DMS153 (cell line): ENCODE measurements at places on chromosomes 12 and 14.

- DNase-seq = no peak
These were observed 31.9 kb downstream of the FZD10 start for GRCh38 chr12:130194154-130194553.

GRCh38 chr14:70792939-70793338 is 16.4 kb downstream of the MAP3K9 start:
- no peak for DNase-seq

GRCh38 chr12:124913474-124914391 is 717 bp downstream of the UBC start:
- DNase-seq = no peak

- no peak for DNase-seq
These were observed 66.0 kb downstream of the BMP4 start for GRCh38 chr14:53890611-53891101.

- peak; percentile 78 for DNase-seq
These were observed 52.1 kb downstream of the KICS2 start for GRCh38 chr12:64170024-64170423.

DNA sequence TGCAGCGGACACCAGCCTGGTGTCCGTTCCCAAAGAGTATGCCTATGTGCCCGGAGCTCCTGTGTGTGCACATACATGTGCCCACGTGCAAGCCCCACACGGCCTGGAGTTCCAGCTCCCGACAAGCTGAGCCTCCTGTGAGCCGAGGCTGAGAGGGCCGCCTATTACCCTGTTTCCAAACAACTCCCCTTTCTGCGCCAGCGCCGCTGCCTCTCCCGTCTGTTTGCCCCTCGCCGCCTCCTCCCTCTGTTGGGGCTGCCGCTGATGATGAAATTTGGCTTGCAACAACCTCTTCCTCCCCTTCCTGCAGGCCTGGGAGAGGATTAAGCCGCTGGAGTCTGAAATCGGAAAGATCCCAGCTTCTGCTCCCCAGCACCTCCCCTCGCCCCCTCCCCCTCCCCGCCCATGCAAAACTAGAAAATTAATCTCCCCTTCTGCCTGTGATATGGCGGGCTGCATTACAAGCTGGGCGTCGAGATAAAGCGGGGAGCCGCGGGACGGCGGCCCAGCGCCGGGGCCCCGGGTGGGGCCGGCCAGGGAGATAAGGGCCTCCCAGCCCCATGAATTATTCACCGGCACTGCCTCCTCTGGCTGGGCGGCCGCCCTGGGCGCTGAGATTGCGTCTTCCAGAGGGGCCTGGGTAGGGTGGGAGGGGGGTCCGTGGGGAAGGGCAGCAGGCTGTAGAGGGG is 6.8 kb upstream of the ASIC1 start:
- no peak for DNase-seq

DNA sequence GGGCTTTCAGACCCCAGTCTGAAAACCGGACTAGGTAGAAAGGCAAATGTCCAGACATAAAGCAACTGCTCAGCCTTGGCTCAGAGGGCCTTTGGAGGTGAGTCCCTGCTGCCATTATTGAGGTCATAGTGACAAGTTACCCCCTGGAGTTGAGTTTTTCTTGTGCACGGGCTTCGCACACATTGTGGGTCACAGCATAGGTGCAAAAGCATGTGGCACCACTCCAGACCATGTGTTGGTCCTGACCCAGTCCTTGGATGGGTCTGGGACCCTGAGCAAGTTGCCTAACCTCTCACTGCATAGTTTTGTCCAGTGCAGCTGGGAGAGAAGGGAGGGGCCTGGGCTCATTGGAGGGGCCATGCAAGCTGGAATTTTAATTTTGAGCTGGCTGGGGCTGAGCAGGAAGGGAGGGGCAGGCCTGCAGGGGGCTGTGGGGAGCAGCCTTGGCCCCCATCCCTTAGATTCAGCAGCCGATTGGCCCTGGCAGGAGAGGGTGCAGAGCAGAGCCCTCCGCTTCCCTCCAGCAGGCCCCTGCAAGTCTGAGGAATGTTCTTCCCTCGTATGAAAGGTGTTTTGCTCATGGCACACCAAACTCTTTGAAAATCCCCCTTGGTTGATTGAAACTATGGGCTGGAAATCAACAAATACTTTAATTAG is 4.2 kb upstream of the KRT5 start:
- no peak for DNase-seq

DNA sequence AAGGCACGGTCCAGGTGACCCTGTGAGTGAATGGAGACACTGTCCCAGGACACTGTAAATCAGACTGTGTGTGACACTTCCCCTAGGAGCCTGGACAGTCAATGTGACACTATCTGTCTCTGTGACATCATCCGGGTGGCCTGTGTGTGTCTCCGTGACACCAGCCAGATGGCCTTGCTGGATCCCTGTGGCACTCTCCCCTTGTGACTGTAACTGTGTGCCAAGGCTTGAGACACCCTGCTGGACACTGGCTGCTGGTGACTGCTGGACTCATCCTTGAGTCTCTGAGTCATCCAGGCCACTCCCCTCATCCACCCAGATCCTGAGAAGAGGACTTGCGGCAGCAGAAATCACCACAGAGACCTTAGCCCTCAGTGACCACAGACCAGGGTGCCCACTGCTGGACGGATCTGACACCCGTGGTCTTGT is 51.6 kb downstream of the MVK start:
- no peak for DNase-seq

- no peak for DNase-seq
These were observed 342.7 kb downstream of the CACNA1C start for GRCh38 chr12:2395354-2395977.

GRCh38 chr12:77343291-77343690 is 277.9 kb upstream of the E2F7 start:
- DNase-seq = no peak

DNA sequence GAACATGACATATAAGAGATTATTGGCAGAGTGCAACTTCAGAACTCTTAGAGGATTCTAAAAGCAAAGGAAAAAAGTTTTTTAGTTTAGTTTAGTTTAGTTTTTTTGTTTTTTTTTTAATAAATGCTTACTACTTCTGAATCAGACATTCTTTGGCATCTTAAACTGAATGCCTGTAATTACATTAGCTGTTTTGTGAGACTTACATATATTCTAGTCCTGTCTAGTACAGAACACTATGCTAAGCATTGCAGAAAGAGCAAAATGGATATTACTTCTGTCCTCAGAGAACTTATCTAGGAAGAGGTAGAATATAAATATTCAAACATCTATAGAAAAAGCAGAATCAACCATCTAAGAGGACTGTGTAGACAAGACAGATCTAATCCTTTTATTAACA is 133.2 kb downstream of the RAD51B start:
- no peak for DNase-seq

DNA sequence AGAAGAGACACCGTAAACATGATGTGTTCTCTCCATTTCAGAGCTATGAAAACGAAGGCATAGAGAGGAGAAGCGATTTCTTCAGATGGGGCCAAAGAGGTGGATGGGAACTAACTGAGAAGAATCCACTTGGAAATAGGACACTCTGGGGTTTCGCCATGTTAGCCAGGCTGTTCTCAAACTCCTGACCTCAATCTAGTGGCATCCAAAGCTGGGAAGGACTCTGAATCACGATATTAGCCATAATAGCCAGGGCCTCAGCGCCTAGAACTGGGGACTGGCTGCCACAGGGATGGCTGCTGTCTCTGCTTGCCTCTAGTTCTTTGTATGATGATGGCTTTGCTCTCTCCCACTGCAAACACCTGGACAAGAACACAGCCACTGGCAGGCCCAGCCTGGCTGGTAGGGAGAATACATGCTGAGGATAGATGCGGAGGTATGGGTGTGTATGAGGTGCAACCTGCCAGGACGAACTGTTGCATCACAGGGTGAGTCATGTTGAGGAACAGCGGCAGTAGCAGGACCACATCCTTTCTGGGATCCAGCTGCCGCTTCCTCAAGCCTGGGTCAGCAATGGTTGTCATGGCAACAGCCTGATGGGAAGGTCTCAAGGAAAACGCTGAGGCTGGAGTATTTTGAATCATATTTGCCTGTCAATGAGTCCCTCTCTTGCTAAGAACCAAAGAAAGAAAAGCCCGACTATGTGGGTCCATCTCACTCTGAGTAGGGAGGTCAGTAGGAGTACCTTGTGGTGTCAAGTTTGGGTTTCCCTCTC is 31.1 kb downstream of the CCDC177 start:
- peak; percentile 52 for DNase-seq

DNA sequence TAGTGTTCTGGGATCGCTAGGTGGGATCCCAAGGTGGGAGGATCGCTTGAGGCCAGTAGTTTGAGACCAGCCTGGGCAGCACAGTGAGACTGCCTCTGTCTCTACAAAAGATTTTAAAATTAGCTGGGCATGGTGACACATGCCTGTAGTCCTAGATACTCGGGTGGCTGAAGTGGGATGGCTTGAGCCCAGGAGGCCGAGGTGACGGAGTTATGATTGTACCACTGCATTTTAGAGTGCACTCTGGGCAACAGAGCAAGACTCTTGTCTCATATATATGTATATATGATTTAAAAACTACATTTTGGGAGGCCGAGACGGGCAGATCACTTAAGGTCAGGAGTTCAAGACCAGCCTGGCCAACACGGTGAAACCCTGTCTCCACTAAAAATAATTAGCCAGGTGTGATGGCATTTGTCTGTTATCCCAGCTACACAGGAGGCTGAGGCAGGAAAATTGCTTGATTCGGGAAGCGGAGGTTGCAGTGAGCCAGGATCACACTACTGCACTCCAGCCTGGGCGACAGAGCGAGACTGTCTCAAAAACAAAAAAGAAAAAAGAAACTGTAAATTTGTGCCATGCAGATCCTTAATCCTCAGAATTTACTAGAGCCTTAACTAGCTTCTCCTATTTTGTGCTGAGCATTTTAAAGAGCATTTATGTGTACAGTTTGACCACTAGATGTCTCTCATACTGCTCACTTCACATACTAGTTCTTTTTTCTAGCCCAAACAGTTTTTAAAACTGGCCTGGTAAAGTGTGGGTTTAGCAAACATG is 114.8 kb downstream of the MON2 start:
- peak; percentile 4 for DNase-seq

GRCh38 chr14:103597623-103598377 is 31.2 kb upstream of the KLC1 start:
- no peak for DNase-seq

GRCh38 chr12:106031761-106032622 is 106.8 kb downstream of the NUAK1 start:
- DNase-seq = peak; percentile 5

DNA sequence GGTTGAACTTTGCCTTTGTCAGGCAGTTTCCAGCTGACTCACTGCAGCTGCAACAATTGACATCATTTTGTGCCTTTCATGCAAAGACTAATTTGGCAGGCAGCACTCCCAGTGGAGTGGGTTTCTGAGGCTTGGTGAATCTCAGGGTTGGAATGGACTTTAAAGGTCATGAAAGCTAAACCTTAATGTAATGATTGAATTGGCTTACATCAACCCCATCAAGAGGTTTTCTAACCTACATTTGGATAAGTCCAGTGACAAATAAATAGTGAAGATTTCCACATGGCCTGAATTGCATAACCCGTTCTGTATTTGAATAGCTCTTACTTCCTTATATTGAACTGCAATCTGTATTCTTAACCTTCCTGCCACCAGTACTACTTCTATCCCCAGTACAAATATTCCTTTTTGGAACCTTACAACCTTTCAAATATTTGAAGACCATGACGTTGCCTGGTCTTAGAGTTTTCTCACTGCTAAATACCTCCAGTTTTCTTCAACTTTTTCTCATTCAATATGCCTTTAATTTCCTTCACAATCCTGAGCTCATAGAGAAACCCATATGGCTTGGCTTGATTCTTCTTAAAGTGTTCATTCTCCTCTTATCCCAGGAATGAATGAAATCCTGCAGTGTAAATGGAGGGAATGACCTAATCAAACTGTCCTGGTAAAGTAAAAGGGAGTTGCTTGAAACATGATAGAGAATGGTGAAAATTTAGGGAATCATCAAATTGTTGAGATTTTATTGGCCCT is 168.1 kb upstream of the NOVA1 start:
- DNase-seq = peak; percentile 61
